ENCODE measurements at places on chromosomes 3 and 15. TPM values are rescaled to one million over a fixed set of nuclear protein-coding genes. Genes with fewer than 3 reads are reported as not detected.
A peak's percentile ranks its signal among the peaks of the same experiment; 100 is the strongest.

DNA sequence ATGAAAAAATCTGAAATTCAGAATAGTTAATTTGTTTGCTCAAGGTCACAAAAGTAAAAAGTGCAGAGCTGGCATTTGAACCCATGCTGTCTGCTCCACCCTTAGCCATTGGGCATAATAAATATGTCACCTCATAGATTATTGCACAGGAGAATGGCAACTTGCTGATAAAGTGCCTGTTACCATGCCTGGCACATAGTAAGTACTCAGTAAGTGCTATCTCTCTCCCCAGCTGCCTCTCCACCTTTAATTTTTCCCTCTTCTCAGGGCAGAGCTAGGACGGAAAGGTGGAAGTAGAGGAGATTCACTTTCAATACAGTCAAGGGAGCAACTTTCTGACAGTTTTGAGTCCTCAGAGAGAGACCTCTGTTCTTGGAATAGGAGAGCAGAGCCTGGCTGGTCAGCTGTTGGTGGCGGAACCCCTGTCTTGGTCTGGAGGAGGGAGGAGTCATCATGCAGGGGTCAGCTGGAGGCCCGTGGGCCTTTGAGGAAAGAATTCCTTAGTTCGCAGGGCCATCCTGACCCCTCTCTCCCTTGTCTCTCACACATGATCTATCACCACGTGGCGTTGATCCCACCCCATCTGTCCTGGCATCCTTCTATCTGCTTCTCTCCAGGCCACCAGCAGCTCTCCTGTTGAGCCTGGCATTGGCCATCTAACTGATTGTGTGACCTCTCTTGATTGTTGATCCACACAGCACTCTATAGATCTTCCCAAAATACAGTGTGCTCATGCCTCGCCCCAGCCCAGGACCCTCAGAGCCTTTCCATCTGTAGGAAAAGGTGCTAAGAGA is 149.3 kb downstream of the RPLP1 start:
- no peak for DNase-seq

- DNase-seq, result no peak
Measured at GRCh38 chr3:186782542-186783057, 777 bp upstream of the EIF4A2 start.

DNA sequence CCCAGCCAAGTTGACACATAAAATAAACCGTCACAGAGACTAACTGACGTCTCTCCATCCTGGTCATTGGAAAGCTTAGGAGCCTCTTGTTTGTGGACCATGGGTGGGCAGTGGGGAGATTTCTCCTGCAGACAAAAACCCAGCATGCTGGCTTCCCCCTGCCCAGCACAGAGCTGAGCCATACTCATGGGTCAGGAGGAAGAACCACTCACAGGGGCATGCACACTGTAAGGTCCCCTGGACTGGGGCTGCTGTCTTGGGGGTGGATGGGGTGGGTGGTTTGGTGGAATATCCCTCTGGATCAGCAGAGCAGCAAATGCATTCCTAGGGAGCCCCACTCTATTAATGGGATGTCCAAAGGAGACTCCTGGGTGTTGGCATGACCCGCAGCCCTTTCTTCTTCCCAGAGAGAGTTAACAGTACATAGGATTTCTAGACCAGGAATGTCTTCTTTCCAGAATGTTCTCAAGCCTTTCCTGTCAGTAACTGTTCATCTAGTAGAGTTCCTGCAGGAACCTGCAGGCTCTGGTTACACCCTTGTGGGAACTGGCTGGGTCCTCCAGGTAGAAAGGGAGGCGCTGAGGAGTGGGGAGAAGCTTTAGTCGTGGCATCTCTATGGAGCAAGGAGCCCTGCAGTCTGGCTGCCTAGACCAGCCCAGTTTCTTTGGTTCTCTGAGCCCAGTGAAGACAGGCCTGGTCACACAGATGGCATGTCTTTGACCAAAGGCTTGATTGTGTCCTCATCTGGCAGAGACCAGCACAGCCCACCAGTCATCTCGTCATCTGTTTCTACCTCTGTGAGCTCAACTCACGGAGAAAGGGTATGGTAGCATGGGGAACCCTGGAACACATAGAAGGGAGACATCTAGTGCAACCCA is 73.4 kb upstream of the PRR23C start:
- DNase-seq, result no peak

DNA sequence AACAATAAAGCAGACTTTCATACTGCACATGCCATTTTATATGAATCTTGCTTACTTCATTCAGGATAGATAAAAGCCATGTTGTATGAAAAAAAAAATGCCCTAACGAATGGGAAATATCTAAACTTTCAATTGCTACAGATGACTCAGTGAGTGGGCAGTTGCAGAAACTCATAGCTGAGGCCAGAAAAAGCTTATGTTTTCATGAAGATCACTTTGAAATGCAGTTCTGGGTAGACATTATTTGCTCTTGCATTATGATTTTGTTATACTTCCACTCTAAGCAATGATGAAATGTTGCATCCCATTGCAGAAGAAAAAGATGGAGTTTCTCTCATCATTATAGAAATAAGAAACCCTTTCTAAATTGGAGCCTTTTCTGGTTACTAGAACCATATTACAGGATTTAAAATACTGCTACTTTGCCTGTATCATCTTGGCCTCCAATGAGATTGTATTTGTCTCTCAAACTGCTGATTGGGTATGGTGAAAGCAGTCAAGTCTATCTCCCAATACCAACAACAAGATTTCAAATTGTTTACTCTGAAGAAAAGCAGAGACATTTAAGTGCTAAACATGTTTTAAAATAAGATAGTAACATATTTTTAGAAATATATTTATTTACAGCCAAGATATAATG is 17.0 kb downstream of the PEAK1 start:
- peak; percentile 90 for DNase-seq

DNA sequence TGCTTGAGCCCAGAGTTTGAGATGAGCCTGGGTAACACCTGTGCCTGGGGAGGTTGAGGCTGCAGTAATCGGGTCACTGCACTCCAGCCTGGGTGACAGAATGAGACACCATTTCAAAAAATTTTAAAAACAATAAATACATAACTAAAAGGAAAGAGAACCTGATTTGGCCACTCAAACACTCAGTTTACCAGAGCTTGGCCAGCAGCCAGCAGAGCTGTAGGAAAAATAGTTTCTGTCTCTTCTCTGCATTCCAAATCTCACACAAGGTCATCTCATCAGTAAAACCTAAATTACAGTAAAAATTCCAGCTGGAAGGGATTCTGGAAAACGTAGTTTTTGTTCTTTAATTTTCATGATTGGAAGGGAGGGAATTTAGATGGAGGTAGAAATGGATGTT is 7.8 kb upstream of the PPM1L start:
- no peak for DNase-seq

GRCh38 chr3:107216229-107216628 is 161.0 kb upstream of the CCDC54 start:
- no peak for DNase-seq

DNA sequence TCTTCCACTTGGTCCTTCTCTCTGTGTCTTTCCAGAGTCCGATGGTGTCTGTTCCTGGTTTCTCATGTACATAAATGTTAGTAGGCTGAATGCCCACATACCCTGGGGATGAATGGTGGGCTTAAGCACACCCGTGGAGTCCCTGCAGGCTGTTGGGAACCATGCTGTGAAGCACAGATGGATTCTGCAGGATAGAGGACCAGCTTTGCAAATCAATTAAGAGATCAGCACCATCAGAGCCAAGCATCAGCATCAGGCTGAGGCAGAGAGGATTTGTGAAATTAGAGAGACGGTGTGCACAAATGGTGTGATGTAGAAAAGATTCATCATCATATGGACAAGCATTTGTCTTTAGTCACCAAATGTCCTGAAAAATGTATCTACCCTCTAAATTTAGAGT is 127.1 kb downstream of the SV2B start:
- no peak for DNase-seq

GRCh38 chr3:197541756-197542539 is 13.8 kb downstream of the BDH1 start:
- DNase-seq, result peak; percentile 73

DNA sequence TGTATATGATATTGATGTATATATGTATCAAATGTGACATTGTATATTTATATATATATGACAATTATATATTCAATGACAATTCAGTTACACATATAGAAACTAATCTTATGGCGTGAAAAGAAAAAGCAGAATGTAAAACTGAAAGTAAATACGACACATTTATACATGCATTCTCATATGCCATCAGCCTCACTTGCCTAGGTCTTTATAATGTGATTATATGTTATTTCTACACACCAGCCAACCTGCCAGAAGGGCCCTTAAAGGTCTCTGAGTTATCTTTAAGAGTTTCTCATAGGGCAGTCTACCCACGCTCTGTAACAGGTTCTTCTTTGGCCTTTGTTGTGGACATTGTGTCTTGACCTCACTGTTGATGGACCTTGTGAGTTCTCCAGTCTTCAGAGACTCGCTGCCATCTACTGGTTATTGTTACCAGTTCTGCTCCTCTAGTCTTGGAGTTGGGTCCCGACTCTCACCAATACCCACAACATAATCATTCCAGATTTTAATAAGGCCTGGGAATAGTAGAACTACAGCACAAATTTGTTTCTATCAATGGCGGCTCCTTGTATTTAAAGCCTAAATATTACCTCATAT is 371.5 kb upstream of the GOLIM4 start:
- DNase-seq, result peak; percentile 55

GRCh38 chr15:80490431-80490990 is 86.3 kb downstream of the ARNT2 start:
- DNase-seq, result no peak

GRCh38 chr15:87764461-87765240 is 491.9 kb downstream of the NTRK3 start:
- DNase-seq, result peak; percentile 72

GRCh38 chr3:195900436-195901355 is 7.7 kb downstream of the TNK2 start:
- DNase-seq, result peak; percentile 54

DNA sequence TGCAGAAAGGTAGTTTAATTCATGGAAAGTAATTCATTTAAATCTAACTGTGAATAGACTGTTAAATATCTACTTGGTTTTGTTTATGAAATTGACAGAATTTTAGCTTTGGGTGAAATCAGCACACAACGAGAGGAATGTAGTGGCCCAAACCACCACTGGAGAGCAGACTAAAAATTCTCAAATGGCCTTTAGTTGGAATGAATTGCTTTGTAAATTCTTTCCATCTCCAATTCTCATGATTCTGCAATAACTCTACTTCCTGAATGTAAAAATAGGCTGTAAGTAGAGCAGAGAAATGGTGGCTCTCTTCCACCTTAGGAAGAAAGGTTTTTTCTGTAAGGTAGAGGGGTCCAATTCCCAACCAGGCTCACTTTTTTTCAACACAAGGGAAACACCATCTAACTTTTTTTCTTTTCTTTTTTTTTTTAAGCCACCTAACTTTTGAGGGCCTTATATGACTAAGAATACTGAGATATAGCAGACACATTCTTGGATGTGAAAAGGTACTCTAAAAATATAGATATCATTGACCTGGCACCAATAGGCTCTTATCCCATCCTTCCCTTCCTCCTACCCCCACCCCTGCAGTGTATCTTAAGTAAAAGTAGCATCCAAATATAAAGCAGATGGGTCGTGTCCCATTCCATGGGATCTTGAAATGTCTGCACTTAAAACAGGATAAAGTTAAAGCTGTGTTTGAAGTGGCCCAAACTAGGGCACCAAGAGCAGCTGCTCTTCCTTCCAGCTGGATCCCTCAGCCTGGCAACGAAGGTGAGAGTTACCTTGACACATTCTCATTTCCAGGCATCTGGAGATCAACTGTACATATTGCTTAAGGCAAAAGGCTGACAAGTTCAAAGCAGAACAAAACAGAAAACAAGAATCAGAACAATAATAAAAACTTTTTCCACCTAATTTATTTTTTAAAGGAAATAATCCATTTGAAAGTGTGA is 194.1 kb downstream of the TPRG1 start:
- no peak for DNase-seq

DNA sequence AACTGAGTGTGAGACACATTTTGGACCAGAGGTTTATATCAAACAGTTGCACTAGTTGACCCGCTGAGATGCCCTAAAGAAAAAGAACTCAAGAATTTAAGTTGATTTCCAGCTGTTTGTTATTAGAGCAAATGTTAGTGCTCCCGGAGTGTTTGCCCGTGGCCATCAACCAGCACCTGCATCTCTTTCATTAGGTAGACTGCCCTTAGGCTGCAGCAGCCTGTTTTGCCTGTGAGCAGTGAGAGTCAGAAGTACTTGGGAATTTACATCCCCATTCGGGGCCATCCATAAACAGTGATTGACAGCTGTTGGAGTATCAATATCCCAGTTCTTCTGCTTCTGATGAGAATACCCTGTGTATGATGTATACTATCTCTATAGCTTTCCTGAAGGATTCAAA is 492.6 kb downstream of the RBMS3 start:
- no peak for DNase-seq

DNA sequence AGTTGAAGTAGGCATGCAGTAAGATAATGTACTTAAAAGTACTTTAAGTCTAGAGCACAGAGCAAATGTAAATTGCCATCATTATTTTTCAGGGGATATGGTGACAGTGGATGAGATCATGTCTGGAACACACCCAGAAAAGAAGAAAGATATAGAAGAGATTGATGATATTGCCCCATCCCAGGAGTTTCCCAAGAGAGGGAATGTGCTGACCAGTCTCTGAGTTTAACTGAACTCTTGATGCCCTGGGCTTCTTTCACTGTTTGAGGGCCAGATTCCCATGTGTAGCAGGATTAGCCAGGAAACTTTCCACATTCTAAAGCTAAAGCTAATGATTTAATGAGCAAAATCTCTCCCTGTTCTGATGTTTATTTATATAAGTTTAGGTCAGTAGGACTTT is 366.8 kb upstream of the UMPS start:
- DNase-seq, result peak; percentile 91

- DNase-seq, result peak; percentile 42
Measured at GRCh38 chr3:117748131-117748530, 1038.6 kb downstream of the TUSC7 start.

GRCh38 chr3:172224560-172225214 is 185.3 kb downstream of the FNDC3B start:
- DNase-seq, result no peak

- DNase-seq, result no peak
Measured at GRCh38 chr3:104974316-104974715, 392.4 kb upstream of the ALCAM start.

SNX22 gene
- under 0.01 TPM for total RNA-seq

BDH1 gene
- total RNA-seq, result 3.1 TPM

DHX36 gene
- 27.1 TPM for total RNA-seq

MELTF gene
- total RNA-seq, result 0.28 TPM

FAM227B gene
- total RNA-seq, result 1.8 TPM

ANKRD34C gene
- total RNA-seq, result not detected

MYLK gene
- total RNA-seq, result 521 TPM

SPESP1 gene
- total RNA-seq, result 3.0 TPM

GOLGA8J gene
- not detected for total RNA-seq

Measured in IMR-90 (cell line).